NCI-H446 treated with DMSO at 0.1 percent for 48 hours (cell line): ENCODE measurements at places on chromosomes 5 and 9.
A peak's percentile ranks its signal among the peaks of the same experiment; 100 is the strongest.

- DNase-seq, result peak; percentile 6
These were observed at the start of gene PTGR1 for GRCh38 chr9:111599092-111599954. TSS of gene PTGR1 (minus strand) at chr9:111599647. CDS start at chr9:111597422, 2,225 bp downstream.

GRCh38 chr5:154524181-154524580 is 46.2 kb upstream of the HAND1 start:
- DNase-seq, result no peak

DNA sequence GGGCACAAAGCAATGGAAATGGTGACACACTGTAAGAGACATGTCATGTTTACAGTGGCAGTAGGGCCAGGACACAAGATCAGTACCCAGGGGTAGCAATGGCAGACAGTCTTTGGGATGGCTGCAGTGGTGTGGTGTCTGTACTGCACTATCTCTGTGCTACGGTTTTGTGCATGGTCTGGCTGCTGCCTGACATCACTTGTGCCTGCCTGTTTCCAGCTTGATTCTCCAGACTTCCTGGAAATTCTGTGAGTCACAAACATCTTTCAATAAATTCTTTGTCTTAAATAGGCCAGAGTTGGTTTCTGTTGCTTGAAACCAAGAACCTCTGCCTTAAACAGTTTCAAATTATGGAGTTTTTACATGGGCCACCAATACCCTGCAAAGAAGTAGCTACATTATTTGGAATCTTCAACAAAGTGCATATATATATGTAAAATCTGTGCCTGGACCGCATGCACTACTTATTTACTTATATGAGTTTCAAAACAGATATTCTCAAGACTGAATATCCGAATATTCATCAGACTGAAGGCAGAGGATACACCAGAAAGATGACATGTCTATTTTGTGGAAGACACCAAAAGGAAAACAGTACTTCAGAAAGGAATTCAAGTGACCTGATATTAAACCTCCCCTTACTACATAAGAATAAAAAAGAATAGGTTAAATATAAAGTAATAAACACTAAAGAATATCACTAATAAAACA is 188.1 kb downstream of the RFX3 start:
- no peak for DNase-seq

DNA sequence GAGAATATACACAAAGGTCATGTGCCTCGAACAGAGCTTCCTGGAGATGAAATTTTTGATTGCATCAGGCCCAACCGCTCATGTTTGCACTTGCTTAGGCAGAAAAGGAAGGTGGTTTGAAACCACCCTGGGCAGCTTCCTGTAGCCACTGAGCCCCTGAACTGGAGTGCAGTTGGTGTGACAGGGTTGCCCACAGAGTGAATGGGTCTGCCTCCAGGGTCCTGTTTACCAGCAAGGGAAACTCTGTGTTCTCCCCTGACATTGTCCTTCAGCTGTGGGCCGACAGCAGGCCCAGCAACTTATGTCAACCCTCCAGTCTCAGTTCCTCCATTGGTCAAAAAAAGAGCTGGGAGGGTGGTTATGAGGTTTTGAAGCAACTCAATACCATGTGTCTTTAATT is 289.6 kb downstream of the KIF4B start:
- DNase-seq, result no peak

DNA sequence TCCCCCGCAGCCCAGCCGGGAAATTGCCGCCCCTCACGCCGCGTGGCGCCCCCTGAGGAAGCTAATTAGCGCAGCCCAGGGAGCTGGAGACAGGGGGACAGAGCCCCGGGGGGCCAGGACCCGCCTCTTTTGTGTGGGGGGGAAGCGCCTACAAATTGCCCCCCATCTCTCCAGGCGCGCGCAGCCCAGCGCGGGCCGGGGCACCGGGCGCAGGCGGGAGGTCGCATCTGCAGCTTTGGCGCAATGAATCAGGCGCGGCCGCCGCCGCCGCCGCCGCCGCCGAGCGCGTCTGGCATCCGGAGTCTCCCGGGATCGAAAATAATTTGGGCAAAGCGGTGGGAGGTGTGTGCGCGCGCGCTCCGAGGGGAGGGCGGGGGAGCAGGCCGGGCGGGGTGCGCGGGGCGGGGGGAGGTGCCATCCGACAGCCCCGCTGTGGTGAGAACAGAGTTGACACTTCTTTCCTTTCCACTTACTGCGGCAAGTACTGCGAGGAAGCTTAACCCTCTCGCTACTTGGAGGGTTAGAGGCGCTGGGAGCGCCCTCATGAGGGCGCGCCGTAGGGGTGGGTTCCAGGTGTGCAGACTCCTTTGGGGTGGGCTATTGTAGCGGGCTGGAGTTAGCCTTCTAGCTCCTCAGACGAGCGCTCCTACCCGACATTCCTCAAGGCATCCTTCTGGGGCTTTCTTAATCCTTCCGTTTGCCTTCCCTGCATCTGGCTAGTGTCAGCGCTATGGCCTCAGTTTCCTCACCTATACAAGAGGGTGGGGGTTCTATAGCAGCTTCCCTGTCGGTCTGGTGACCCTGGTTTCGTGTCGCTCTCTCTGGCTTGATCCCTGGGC is 63.1 kb downstream of the CXXC5 start:
- peak; percentile 72 for DNase-seq

- no peak for DNase-seq
These were observed 297.9 kb downstream of the IRX1 start for GRCh38 chr5:3893527-3893926.

GRCh38 chr9:114002986-114003350 is 75.1 kb downstream of the AMBP start:
- no peak for DNase-seq

GRCh38 chr9:77977210-77977611 is 54.4 kb downstream of the GNAQ start:
- DNase-seq, result no peak

DNA sequence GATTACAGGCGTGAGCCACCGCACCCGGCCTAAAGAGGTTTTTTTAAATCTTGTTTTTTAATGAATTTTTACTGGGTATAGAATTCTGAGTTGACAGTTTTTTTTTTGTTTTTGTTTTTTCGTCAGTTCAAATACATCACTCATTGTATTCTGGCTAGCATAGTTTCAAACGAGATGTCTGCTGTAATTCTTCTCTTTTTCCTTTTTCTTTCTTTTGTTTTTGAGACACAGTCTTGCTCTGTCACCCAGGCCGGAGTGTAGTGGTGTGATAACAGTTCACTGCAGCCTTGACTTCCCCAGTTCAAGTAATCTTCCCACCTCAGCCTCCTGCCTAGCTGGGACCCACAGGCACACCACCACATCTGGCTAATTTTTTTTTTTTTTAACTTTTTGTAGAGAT is 2.2 kb upstream of the PRRT1B start:
- no peak for DNase-seq

- DNase-seq, result no peak
These were observed 25.2 kb upstream of the SH3RF2 start for GRCh38 chr5:145911164-145911563.

GRCh38 chr9:95341293-95341962 is 23.9 kb upstream of the FANCC start:
- DNase-seq, result no peak

GRCh38 chr9:20271096-20271495 is 351.2 kb downstream of the MLLT3 start:
- no peak for DNase-seq

GRCh38 chr9:86301686-86302085 is 19.3 kb upstream of the ISCA1 start:
- DNase-seq, result no peak

GRCh38 chr5:136087961-136088871 is 44.4 kb upstream of the SMAD5 start:
- no peak for DNase-seq

- DNase-seq, result no peak
These were observed 306.5 kb downstream of the MAN2A1 start for GRCh38 chr5:109996246-109996645.

GRCh38 chr5:43000914-43001313 is 39.2 kb downstream of the ANXA2R start:
- DNase-seq, result no peak

DNA sequence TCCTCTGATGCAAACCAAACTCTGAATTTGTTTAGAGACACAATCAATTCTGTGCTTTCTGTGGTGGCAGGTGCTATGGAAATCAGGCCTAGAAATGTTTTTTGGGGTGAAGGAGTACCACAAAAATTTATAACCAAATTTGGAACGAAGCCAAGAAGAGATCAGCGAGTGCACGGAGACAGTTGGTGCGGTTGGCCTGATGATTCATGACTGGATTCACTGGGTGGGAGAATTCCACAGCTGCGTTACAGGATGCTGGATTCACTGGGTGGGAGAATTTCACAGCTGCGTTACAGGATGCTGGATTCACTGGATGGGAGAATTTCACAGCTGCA is 135.6 kb upstream of the IRX4 start:
- no peak for DNase-seq

- DNase-seq, result no peak
These were observed 7.6 kb downstream of the BASP1 start for GRCh38 chr5:17224858-17225511.

- DNase-seq, result no peak
These were observed 40.1 kb upstream of the UBAC1 start for GRCh38 chr9:136001231-136001630.

DNA sequence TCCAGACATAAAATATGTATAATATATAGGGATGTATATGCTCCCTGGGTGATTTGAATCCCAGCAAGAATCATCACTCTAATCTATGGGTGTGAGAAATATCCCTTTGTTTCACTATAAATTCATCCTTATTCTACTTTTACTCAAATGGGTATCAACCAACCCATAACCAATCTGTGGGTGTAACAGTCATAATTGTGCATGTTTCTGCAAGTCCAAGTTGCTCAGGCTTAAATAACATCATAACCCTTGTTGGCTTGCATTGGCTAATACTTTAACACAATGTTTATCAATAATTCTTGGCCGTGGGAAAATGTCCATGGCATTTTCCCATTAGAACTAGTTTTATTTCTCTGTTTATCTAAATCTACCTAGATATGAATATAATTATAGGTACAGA is 530.5 kb upstream of the TLE4 start:
- DNase-seq, result no peak

DNA sequence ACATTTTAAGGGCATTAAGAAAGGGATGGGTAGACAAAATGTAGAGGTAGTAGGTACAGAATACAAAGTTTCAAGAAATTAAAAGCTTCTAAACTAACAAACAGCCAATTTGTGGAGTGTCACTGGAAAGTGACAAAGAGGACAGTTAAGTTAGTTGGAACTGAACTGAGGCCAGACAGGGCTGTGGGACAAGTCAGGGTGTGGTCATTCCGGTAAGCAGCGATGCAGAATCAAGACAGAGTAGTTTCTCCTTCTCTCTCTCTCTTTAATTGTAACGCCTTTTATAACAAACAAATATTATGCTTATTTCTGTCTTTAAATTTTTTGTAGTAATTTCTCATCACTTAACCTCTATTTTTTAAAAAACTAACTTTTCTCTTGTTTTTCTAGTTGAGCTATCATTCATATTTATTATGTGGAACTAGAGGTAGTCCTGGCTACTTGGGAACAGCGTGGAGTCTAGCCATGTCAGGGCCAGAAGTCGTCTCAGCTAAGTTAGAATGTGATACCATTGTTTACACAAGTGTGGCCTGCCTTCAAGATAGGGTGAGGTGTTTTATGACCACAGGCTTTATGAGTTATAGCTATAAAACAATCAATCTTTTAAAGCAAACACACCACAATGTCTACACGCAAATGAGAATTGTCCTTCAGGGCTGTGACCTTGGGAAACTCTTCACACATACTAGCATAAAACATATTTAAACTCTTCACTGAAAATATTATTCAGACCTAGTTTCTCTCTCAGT is 115.3 kb upstream of the CDKN2B start:
- no peak for DNase-seq

DNA sequence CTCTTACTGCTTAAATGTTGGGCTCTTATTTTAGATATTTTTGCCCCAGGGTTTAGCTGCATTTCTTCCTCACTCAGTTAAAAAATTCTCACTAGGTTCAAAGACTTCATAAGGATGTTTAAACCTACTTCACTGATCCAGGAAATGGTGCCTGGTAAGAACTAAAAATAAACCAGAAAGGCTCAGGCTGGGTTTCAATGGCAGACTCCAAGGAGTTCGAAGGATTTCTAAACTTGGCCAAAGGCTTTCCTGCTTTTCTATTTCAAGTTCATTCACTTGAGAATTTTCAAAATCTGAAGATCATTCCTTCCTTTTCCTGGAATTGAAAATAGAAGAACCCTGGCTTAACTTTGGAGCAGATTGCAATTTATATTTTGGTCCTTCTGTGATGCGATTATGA is 193.0 kb upstream of the MAP1B start:
- DNase-seq, result no peak

- DNase-seq, result no peak
These were observed 305.3 kb downstream of the PRR16 start for GRCh38 chr5:120769312-120769872.

- DNase-seq, result no peak
These were observed 7.9 kb upstream of the SYNPO start for GRCh38 chr5:150632305-150633160.

- DNase-seq, result no peak
These were observed 636.4 kb upstream of the ARRDC3 start for GRCh38 chr5:92019376-92019990.

DNA sequence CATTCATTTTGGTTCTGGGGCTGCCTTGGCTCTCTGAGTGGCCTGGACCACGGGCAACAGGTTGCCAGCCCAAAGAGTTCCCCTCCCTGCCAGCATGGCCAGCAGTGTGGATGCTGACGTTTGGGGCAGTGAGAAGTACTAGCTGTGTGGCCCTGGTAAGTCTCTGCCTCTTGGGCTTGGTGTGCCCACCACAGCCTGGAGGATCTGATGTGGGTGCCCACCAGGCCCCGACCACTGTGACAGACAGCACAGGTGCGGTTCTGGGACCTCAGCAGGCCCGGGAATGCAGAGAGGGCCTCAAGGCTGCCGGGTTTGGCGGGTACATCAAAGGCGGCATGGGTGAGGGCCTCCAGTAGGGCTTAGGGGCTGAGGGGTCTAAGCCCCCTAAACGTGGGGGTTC is 33.6 kb upstream of the PITX1 start:
- DNase-seq, result no peak

DNA sequence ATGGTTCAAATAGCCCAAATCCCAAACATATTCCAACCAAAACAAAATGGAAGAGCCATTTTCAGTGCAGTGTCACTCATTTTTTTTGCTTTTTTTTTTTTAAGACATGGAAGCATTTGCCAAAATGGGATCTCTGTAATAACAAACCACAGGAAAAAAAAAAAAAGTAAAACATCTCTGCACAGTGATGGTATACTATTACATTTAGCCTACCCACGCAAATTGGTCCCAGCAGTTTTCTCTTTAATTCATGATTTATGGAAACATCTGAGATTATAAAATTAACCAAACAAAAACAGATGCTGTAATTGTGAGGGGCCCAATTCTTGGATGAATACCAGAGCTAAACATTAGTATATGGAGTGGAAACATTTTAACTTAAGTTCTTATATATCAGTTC is 566.6 kb downstream of the ZNF608 start:
- DNase-seq, result peak; percentile 40
